ENCODE measurements at places on chromosomes 5 and 9. TPM values are rescaled to one million over a fixed set of nuclear protein-coding genes. Genes with fewer than 3 reads are reported as not detected.

DNA sequence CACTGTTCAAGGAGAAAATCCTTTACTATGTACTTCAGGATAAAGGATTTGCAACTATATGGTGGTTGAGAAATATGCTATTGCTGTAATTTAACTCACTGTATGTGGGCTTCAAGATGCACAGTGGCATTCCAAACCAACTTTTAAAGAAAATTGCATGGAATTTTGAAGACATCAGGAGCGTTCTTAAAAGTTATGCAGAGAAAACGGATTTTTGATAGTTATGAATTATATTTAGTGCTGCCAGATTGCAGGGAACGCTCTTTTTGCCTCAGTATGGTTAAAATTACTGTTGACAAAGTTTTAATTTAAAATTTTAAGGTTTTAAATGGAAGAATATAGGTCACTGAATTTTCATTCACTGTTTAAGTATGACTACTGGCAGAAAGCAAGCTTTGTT is 336.1 kb upstream of the EFNA5 start:
- no peak for DNase-seq

Gene ADAMTS12
- total RNA-seq = 0.14 TPM

DNA sequence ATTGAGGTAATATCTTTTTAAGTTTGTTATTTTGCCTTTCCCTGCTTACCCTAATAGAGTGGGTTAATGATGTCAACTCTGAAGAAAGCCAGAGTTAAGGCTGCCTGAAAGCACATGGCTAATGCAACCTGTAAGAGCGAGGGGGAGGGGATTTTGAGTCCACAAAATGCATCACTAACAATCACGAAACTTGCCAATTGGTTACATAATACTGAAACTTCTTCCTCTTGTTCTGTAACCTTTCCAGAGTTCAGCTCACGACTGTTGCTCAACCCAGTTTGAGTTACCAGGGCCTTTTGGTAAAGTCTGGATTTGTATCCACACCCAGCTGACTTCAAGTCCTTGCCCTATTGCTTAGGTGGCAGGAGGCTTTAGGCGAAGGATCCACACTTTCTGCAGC is 308.8 kb downstream of the EFNA5 start:
- no peak for DNase-seq

Gene NUTM2F
- not detected for total RNA-seq

Gene TMEM232
- total RNA-seq = 0.32 TPM

Gene GFI1B
- total RNA-seq = not detected

Gene GABRA1
- not detected for total RNA-seq

Gene CNTNAP3B
- 4.5 TPM for total RNA-seq

- no peak for DNase-seq
These were observed 191.0 kb downstream of the NTRK2 start for GRCh38 chr9:84860249-84861115.

DNA sequence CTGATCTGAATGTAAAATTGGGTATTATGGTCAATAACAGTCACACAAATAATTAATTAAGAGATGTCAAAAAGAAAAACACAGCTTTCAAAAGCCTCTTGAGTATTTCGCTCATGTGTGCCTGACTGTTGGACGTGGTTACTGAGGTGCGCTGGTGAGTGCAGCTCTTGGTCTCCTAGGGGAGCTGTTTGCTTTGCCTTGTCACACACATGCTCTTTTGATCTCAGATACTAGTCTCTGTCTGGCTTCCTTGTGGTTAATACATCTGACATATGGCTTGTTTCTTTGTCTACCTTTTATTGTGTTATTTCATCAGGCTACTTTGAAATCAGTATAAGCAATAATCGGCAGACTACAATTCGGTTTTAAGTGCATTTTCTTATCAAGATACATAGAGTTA is 51.5 kb downstream of the PCSK1 start:
- DNase-seq = no peak

Gene IL33
- 0.67 TPM for total RNA-seq

Gene UAP1L1
- total RNA-seq = 5.6 TPM

DNA sequence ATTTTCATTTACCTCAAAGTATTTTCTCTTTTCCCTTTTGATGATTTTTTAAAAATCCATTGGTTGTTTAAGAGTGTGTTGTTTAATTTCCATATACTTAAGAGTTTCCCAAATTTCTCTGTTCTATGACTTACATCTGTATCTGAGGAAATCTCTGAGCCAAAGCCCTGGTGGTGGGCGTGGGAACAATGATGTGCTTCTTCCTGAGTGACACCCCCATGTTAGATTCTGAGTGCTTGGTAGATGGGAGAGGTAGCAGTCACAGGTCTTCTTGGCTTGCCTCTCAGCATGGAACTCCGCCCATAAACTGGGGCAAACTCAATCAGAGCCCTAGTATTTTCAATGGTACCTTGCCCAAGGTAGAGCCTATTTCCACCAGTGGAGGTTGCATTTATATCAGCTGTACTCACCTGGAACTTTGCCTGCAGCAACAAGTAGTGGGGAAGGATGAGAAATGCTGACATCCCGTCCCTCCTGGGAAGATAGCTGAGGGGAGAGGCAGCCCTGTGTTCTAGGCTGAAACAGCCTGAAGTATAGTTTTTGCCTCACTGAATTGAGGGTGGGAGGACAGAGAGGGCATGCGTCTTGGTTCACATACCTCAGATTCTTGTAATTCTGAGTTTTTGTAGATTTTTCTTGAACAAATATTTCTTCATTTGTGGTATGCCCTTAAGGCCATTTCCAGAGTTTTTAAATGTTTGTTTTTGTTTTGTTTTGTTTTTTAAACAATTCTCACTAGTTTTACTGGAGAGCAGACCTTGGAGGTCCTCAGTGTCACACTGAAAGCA is 26.4 kb downstream of the C9orf43 start:
- DNase-seq = peak; percentile 39

DNA sequence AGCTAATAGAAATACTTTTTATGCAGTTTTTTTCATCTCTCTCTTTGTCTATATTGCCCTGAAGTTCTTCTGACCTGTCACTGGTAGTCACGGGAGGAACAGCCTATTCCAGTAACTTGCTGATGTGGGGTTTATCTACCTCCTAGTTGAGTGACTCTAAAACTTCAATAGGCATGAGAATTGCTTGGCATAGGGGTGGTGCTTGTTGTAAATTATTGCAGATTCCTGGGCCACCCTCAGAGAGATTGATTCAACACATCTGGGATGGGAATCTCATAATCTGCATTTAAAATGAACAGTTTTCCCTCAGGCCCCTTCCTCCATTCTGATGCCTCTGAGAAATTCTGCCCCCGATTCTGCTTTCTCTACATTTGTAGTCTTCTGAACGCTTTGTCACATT is 184.4 kb downstream of the ARHGEF28 start:
- DNase-seq = no peak

DNA sequence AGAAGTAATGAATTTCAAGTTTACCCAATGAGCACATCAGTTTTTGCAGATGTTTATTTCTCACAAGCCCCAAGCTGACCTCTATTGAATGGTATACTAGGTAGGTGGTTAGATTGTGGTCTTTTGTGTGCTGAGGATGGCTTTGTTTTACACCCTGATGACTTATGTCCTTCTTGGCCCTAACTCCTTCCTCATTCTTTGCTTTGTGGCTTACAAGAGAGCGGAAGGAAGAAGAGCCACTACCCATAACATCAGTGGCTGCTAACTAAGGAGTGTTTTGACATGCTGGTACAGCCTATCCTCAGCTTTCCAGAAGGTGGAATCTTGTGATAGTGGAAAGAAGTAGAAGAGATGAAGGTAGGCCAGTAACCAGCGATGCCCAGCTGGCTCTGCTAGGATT is 85.7 kb upstream of the NTRK2 start:
- no peak for DNase-seq

DNA sequence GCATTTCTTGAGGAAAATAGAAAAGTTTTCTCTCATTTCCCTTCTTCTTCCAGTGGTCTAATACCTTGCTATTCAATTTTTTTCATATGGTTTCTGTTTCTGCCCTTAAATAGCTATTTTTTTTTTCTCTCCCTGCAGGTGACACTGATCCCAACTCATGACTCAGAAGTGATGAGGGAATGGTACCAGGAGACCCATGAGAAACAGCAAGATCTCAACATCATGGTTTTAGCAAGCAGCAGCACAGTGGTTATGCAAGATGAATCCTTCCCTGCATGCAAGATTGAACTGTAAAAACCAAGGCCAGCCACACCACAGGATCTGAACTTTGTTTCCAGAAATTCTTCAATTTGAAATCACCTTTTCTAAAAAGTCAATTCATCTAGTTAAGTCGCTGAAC is 97.7 kb downstream of the MAP1B start:
- DNase-seq = no peak

GRCh38 chr5:5145651-5146529 is 5.8 kb downstream of the ADAMTS16 start:
- no peak for DNase-seq

DNA sequence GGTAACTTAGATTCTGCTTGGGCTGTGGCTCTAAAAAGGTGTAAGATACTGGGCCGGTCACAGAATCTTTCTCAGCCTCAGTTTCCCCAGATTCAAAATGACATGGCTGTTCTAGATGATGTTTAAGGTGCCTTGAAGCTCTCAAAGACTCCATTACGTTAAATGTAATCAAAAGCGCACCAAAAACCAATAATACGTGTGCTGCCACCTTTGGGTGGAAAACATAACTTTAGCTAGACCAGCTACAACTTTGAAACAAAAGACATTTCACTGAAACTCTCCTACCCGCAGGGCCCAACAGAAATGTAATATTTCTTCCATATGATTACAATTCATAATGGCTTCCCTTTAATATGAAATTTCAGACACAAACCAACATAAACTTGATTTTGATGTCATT is 35.0 kb upstream of the PCSK5 start:
- DNase-seq = peak; percentile 2

DNA sequence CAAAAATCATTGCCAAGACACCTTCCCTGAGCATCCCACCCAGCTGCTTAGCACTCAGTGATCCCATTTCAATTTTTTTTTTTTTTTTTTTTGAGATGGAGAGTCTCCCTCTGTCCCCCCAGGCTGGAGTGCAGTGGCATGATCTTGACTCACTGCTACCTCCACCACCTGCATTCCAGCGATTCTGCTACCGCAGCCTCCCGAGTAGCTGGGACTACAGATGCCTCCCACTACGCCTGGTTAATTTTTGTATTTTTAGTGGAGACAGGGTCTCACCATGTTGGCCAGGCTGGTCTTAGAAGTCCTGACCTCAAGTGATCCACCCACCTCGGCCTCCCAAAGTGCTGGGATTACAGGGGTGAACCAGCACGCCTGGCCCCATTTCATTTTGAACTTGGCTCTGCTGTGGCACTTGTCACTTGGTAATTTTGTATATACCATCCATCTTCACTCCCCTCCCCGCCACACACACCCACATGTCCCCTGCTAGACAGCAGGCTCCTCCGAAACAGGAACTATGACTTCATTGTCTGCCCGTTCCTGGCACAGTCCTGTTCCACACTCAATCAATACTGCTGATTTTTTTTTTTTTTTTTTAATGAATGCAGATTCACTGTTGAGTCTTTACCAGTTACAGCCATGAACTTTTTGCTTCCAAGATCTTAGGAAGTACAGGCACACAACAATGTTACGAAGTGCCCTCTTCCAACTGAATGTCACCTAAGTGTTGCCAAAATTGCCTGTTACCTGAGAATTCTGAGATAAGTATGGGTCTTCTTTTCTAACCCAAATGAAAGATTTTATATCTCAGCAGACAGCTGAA is 17.3 kb upstream of the ZBTB34 start:
- no peak for DNase-seq

GRCh38 chr5:2032432-2032831 is 149.7 kb upstream of the IRX4 start:
- DNase-seq = no peak

DNA sequence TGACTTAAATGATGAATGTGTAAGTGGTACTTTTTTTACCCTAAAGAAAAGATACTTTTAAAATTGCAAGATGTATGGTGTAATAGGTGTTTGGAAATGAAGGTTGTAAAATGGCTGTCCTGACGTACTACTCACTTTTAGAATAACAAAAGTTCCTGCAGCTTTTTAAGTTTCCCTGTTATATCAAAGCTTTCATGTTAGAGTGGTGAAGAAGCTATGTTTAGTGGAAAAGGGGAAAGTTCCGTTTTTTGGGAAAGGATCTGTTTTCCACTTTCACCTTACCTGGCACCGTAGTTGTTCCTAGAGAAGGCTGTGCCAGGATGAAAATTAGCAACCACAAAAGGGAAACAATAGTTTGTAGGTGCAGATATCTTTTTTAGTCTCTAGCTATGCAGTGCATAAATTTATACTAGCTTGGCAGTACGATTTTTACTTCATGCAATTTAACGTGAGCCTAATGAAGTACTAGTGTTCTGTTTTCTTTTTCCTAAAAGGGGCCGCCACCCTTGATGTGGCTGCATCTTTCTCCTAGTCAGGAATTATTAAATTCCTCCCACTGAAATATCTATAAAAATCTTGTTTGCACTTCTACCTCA is 1.3 kb downstream of the TNPO1 start:
- no peak for DNase-seq

- DNase-seq = no peak
These were observed 40.3 kb downstream of the CCDC125 start for GRCh38 chr5:69292306-69292705.

Gene C9orf85
- total RNA-seq = 9.7 TPM

DNA sequence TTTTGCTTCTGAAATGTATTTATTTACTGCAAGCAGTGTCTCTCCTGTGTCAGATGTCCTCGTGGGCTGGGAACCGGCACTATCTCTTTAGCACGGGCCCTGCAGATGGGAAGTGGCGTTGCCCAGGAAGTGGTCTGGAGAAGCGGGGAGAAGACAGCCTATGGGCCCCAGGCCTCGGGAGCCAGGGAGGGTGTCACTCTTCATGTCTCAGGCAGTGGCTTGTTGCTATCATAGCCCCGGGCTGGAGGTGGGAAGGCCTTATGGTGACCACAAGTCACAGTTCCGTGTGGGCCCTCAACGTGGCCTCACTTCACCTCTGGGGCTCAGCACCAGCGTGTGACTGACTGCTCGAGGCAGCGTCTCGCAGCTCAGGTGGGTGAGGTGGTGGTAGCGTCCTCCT is 41.4 kb downstream of the SYK start:
- DNase-seq = no peak

GRCh38 chr5:92977846-92978540 is 603.0 kb downstream of the NR2F1-AS1 start:
- no peak for DNase-seq

GRCh38 chr5:135016861-135017290 is 17.2 kb downstream of the PITX1 start:
- DNase-seq = no peak

DNA sequence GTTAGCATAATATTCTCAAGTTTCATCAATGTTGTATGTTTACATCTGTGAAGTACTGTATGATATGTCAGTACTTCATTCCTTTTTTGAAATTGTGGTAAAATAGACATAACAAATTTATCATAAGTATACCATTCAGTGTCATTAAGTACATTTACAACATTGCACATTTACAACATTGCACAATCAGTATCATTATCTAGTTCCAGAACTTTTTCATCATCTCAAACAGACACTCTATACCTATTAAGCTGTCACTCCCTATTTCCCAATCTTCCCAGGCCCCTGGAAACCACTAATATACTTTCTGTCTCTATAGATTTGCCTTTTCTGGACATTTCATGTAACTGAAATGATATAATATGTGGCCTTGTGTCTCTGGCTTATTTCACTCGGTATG is 75.1 kb upstream of the ATG10 start:
- no peak for DNase-seq

Measured in foreskin keratinocyte (primary cell).